ENCODE measurements at places on chromosomes 7 and 10. TPM values are rescaled to one million over a fixed set of nuclear protein-coding genes. Genes with fewer than 3 reads are reported as not detected.

The AMZ1 gene
- total RNA-seq, result not detected

The GRID2IP gene
- not detected for total RNA-seq

The ZNF680 gene
- 10.4 TPM for total RNA-seq

The TMEM270 gene
- not detected for total RNA-seq

The CAV1 gene
- total RNA-seq, result 0.17 TPM

The GPRIN2 gene
- not detected for total RNA-seq

The OR2A42 gene
- not detected for total RNA-seq

The EIF3B gene
- total RNA-seq, result 284 TPM

The PNLIPRP2 gene
- not detected for total RNA-seq

The ADAMTS14 gene
- 0.33 TPM for total RNA-seq

The ZNF467 gene
- total RNA-seq, result 0.21 TPM

The KNDC1 gene
- 0.21 TPM for total RNA-seq

The OR13A1 gene
- not detected for total RNA-seq

The CALY gene
- not detected for total RNA-seq

The RINT1 gene
- 28.5 TPM for total RNA-seq

The UPK3BL1 gene
- total RNA-seq, result 23.0 TPM

The PON1 gene
- total RNA-seq, result not detected

The GDI2 gene
- total RNA-seq, result 307 TPM

The OPN1SW gene
- not detected for total RNA-seq

The PGAM2 gene
- 0.42 TPM for total RNA-seq

The OR2A25 gene
- total RNA-seq, result not detected

The FEZF1 gene
- total RNA-seq, result not detected

The PSTK gene
- total RNA-seq, result 4.5 TPM

The AASS gene
- 0.47 TPM for total RNA-seq

The MRC1 gene
- total RNA-seq, result not detected

The TNS3 gene
- total RNA-seq, result 4.7 TPM

The CTAGE4 gene
- 0.56 TPM for total RNA-seq

The ABCC2 gene
- 1.3 TPM for total RNA-seq

The POMZP3 gene
- total RNA-seq, result 6.9 TPM

The SLC18A2 gene
- not detected for total RNA-seq

The PTPRZ1 gene
- total RNA-seq, result not detected

The MYOZ1 gene
- not detected for total RNA-seq

The KIFBP gene
- 15.0 TPM for total RNA-seq

The CTAGE8 gene
- total RNA-seq, result 2.0 TPM

The CRTAC1 gene
- total RNA-seq, result not detected

The SLC26A3 gene
- not detected for total RNA-seq

The TYW1B gene
- total RNA-seq, result 4.2 TPM

The LRIT1 gene
- not detected for total RNA-seq

The CALHM1 gene
- not detected for total RNA-seq

The NEBL gene
- 0.59 TPM for total RNA-seq

The VGF gene
- total RNA-seq, result 0.28 TPM

The RPEL1 gene
- not detected for total RNA-seq

The FAM237B gene
- total RNA-seq, result not detected

The MBLAC1 gene
- total RNA-seq, result 3.5 TPM

The CYP2E1 gene
- 0.33 TPM for total RNA-seq

The CYP2C9 gene
- total RNA-seq, result not detected

The BBS9 gene
- total RNA-seq, result 4.3 TPM

The HOXA3 gene
- not detected for total RNA-seq
